T1000 (cell line): ENCODE measurements at places on chromosomes 3 and 15.

DNA sequence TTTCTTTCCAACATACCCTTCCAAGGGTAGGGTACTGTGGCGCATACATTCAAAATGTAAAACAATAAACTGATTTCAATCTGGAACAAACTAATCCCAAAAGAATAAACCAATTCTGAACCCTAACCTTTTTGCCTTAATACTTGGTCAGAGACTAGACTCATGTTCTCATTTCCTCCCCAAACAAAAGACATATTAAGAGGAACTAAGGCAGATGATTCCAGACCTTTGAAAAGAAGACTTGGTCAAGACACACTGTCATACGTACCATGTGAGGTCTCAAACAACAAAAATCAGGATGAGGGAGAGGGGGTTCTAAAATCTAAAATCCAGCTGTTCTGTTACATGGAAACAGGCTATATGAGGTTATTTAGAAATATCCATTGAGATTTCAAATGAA is 102.1 kb downstream of the RFTN1 start:
- no peak for DNase-seq

- DNase-seq, result no peak
Measured at GRCh38 chr15:95284933-95285421, 1045.5 kb upstream of the NR2F2 start.

GRCh38 chr15:75153087-75153486 is 48.6 kb upstream of the C15orf39 start:
- no peak for DNase-seq

DNA sequence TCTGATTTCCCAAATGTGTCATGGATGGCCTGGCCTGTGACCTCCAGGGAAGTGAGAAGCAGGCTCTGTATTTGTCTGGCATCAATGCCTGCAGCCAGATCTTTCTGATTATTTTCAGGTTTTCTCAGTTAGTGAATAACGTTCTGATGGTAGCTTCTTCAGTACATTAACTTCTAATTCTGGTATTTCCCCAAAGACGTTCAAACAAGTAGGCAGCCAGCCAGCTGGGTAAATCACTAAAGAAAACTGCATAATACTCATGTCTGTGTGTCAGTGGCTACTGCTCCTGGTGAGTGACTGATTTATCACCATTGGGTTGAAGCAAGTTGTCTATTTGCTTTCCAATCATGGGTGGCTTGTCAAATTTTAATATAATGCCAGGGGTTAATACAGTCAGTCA is 162.6 kb upstream of the PFN2 start:
- no peak for DNase-seq

GRCh38 chr3:60552581-60552980 is 698.7 kb downstream of the FHIT start:
- DNase-seq, result no peak

GRCh38 chr3:107598926-107599771 is 76.4 kb downstream of the BBX start:
- DNase-seq, result no peak

GRCh38 chr3:36482256-36482655 is 102.0 kb downstream of the STAC start:
- no peak for DNase-seq
